ENCODE measurements at places on chromosomes 11 and 22. TPM values are rescaled to one million over a fixed set of nuclear protein-coding genes. Genes with fewer than 3 reads are reported as not detected.

- H3K27ac ChIP-seq = peak overlapping the region; percentile 99
- H3K4me1 ChIP-seq = peaks cover 30% of the 10 kb centered on the region
- no peak overlapping the region for H3K4me3 ChIP-seq
Observed at GRCh38 chr11:85665733-85666132, 804 bp upstream of the CREBZF start.

DNA sequence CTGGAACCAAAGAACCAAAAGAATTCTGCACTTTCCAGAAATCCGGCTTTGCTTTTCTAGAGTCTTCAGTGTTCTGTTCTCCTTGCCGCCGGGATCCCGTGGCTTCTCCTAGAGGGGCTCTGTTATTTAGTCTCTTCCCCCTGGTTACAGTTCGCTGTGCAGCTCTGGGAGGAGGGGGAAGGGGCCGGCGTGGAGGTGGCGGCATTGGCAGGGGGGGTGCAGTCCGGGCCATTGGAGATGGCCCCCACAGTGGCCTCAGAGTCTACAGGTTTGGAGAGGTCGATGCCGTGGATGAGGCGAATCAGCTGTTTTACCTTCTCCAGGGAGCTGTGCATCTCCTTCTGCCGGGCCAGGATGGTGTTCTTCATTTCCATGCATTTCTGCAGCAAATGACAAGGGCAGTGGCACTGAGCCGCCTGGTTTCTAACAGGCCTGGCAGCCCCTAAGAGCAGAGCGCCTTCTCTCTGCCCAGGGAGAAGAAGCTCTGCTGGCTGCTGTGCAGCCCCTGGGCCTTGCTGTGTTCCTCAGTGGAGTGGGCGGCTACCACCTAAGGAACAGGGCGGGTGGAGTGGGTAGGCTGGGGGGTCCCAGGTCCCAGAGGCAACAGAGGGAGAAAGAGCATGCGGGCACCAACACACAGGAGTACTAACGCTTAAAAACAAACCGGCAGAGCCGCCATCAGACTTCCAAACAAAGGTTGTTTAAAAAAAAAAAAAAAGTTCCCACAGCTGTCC, 11.6 kb downstream of the LARGE2 start:
- H3K4me3 ChIP-seq = no peak overlapping the region
- peaks cover 67% of the 10 kb centered on the region for H3K36me3 ChIP-seq
- no peaks in the 10 kb centered on the region for H3K27me3 ChIP-seq
- no peak overlapping the region for H3K27ac ChIP-seq
- no peak for DNase-seq

Gene NEFH
- 1.8 TPM for total RNA-seq

Gene HEPN1
- total RNA-seq = not detected

DNA sequence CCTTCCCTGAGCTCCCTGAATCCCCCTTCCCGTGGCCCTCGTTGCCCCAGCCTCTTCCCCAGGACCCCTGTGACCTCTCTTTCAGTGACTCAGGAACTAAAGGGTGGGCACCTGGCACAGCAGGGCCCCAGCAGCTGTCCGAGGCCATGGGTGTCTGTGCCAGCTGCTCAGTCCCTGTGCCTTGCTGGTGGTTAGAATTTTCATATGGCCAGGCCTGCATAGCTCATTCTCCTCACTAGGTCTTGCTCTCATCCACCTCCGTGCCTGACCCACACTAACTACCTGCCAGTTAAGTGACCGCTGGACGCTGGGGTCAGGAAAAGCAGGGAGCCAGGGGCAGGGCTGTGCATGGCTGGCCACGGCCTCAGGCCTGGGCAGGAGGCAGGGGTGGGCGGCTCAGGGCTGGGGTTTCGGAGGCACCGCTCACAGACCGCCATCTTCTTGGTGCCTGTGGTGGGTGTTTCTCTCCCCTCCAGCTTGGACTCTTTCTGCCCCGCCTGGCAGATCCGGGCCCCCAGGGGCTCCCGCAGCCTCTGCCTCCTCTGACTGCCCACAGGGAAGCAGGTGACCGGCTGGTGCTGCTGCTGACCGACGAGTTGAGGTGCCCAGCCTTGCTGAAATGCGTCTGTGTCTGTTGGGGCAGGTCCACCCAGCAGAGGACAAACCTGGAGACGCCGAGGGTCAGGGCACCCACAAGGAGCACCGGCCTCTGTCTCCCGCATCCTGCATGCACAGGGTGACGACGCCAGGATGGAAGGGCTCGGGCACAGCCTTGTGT, 20.3 kb downstream of the MRGPRD start:
- H3K4me1 ChIP-seq = no peaks in the 10 kb centered on the region
- H3K27ac ChIP-seq = peak overlapping the region; percentile 55
- no peaks in the 10 kb centered on the region for H3K36me3 ChIP-seq
- no peak overlapping the region for H3K4me3 ChIP-seq
- H3K27me3 ChIP-seq = no peaks in the 10 kb centered on the region

Gene SCN3B
- total RNA-seq = 2.5 TPM

Gene PAX6
- not detected for total RNA-seq

DNA sequence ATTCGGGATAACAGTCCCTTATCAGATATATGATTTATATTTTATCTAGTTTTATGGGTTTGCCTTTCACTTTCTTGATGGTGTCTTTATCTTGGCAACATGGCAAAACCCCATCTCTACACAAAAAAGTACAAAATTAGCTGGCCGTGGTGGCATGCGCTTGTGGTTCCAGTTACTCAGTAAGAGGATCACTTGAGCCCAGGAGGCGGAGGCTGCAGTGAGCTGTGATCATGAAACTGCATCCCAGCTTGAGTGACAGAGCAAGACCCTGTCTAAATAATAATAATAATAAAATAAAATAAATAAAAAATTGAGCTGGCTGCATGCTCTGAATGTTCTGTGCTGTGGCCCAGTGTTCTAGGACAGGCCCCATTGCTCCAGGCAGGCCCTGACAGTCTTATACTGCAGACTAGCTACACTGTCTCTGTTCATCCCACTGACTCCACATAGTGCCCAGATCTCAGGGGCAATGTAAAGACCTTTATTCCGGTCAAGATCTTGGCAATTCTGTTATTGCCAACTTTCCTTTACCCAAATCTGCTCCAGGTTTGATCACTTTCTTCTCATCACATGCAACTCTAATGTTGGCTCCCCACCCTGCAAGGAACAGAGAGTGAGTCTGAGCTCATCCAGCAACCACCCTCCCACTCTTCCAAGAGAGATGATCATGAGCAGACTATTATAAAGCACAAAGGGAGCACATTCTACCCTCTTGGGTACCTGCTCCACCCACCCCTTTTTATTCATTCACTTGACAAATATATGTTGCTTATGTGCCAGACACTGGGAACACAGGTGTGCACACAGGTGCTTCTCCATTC, 8.8 kb downstream of the HSPA8 start:
- no peak overlapping the region for H3K27ac ChIP-seq
- peaks cover 22% of the 10 kb centered on the region for H3K4me1 ChIP-seq
- H3K4me3 ChIP-seq = no peak overlapping the region
- H3K36me3 ChIP-seq = peaks cover 22% of the 10 kb centered on the region
- no peak for DNase-seq

- H3K4me3 ChIP-seq = no peak overlapping the region
- H3K27me3 ChIP-seq = no peaks in the 10 kb centered on the region
- H3K27ac ChIP-seq = no peak overlapping the region
- no peak for DNase-seq
- H3K4me1 ChIP-seq = no peaks in the 10 kb centered on the region
- no peaks in the 10 kb centered on the region for H3K36me3 ChIP-seq
Observed at GRCh38 chr11:45777127-45777969, 27.6 kb upstream of the SLC35C1 start.

Gene TPBGL
- total RNA-seq = 0.36 TPM

- H3K4me3 ChIP-seq = no peak overlapping the region
- H3K27me3 ChIP-seq = no peaks in the 10 kb centered on the region
- H3K27ac ChIP-seq = no peak overlapping the region
Observed at GRCh38 chr11:58801974-58802545, 42.4 kb downstream of the GLYATL2 start.

DNA sequence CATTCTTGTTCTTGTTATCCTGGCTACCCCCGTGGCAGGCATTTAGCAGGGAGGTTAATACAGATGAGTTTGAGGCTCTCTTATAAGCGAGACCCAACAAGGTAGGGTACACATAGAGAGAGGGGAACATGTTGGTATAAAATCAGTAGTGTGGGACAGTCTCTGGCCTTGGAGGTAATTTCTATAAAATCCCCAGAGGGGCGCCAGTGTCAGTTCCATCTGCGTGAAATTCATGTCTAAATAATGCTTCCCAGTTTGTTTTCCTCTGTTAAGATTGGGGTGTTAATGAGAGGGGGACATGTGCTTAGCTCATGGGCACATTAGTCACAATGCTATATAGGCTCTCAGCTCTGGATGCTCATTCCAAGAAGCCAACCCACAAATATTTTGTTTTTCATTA, 150.7 kb downstream of the MYO18B start:
- DNase-seq = no peak
- no peak overlapping the region for H3K27ac ChIP-seq
- H3K27me3 ChIP-seq = peaks cover 11% of the 10 kb centered on the region
- no peak overlapping the region for H3K4me3 ChIP-seq
- H3K36me3 ChIP-seq = no peaks in the 10 kb centered on the region

DNA sequence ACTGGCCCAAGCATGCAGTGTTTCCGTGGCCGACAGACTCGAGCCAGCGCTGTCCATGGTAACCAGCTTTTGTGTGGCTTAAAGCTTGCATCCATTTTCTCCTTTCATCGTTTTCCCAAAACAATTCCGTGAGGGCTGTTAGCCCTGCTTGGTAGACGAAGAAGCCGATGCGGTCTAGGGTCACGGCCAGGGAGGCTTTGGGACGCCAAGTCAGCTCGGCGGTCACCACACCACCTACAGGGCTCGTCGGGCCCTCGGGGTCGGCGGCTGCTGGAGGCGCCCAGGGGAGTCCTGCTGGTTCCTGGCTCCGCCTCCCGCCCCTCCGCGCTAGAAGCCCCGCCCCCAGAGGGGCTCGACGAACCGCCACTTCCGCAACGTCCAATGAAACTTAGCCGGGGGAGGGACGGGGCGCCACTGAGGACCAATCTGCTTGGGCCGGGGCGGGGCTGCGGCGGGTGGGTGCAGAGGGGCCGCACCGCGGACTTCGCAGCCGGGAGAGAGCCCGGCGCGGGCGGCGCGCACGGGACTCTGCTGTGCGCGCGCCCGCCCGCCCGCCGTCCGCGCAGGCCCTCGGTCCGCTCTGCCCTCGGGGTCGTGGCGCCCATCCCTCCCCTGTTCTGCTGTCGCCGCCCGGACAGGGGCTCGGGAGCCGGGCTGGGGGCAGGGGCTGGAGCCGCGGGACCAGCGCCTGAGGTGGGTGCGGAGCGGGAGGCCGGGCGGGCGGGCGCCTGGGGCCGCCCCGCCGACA, at the start of gene TIGD3:
Gene TIGD3, plus strand, starts transcription at position 487 of the 748 bp plus-strand sequence. CDS start 1,058 bp downstream, outside the sequence.
- peak within 1 kb of the TSS; percentile 78 for H3K27ac ChIP-seq
- H3K4me1 ChIP-seq = peaks cover 24% of the 10 kb centered on the region
- H3K27me3 ChIP-seq = peaks cover 11% of the 10 kb centered on the region
- peaks cover 28% of the 10 kb centered on the region for H3K36me3 ChIP-seq
- peak within 1 kb of the TSS; percentile 71 for H3K4me3 ChIP-seq

DNA sequence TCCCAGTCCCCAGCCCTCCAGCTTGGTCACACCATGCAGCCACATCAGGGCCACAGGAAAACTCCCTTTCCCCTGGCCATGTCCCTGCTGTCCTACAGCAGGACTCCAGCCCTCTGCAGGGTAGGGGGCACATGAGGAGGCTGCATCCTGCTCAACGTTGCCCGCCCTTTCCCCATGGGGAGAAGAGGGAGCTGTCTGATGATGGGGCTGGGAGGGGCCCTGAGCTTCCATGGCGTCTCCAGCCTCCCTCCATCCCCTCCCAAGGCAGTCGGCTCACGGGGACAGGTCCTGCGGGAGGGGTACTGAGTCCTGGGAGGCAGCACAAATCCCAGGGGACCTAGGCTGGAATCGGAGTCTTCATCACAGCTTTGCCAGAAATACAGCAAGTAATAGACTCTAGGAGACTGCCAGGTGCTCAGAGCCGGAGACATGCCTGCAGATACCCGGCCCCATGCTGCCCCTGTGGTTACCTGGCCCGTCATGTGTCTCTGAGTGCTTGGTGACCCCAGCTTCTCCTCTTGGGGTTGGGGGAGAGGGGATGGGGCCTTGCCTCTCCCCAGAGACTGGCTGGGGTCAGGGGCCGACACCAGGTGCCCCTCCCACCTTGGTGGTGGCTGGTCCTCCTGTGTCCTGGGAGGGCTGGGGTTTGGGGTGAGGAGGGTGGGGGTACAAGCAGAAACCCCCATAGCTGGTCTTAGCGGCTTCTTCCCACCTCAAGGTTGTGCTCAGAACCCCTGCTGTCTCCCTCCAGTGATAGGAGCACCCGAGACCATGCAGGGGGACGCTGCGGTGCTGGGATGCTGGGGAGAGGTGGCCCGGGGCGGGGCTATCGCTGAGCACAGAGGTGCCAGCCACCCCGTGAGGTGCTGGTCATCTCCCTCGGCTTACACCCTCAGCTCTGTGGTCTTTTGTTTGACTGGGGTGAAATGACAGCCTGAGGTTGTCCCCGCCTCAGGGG, 2.3 kb downstream of the MRGPRE start:
- H3K4me1 ChIP-seq = no peaks in the 10 kb centered on the region
- no peaks in the 10 kb centered on the region for H3K27me3 ChIP-seq
- no peak overlapping the region for H3K27ac ChIP-seq
- H3K36me3 ChIP-seq = no peaks in the 10 kb centered on the region
- DNase-seq = no peak

Gene DEAF1
- 20.5 TPM for total RNA-seq

Gene PVALB
- total RNA-seq = not detected

DNA sequence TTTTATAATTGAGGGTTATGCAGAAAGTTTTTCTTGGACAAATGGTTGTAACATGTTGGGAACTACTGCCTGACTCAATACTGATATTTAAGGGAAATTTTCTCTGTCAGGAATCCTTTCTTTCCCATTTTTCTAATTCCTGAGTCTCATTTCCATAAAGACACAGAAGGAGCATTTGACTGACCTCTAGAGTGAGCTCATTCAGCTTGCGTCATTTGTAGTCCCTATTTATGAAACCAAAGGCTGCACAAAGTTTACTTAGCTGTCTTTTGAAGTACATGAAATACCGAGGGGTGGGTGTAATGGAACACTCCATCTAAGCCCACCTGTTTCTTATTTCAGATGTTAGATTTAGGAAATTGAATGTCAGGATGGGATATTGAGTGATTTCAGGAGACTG, 359.5 kb upstream of the C11orf87 start:
- no peak for DNase-seq
- no peak overlapping the region for H3K27ac ChIP-seq
- no peak overlapping the region for H3K4me3 ChIP-seq
- H3K4me1 ChIP-seq = no peaks in the 10 kb centered on the region

- H3K27ac ChIP-seq = peak overlapping the region; percentile 42
- no peaks in the 10 kb centered on the region for H3K27me3 ChIP-seq
- no peaks in the 10 kb centered on the region for H3K36me3 ChIP-seq
- peak overlapping the region; percentile 1 for H3K4me3 ChIP-seq
- H3K4me1 ChIP-seq = no peaks in the 10 kb centered on the region
- DNase-seq = no peak
Observed at GRCh38 chr11:10567446-10567845, 1.0 kb downstream of the LYVE1 start.

Gene HBB
- 7.7 TPM for total RNA-seq

GRCh38 chr11:130719220-130719915, 196.9 kb downstream of the SNX19 start:
- no peak overlapping the region for H3K4me3 ChIP-seq
- H3K27ac ChIP-seq = no peak overlapping the region
- H3K4me1 ChIP-seq = no peaks in the 10 kb centered on the region
- no peaks in the 10 kb centered on the region for H3K27me3 ChIP-seq
- no peaks in the 10 kb centered on the region for H3K36me3 ChIP-seq

Gene BLID
- total RNA-seq = 1.9 TPM

Gene SLC5A1
- not detected for total RNA-seq

Gene ADAMTS8
- 11.9 TPM for total RNA-seq

Data from sigmoid colon (tissue), 7 donors.